ENCODE measurements at places on chromosomes 7 and 10.

DNA sequence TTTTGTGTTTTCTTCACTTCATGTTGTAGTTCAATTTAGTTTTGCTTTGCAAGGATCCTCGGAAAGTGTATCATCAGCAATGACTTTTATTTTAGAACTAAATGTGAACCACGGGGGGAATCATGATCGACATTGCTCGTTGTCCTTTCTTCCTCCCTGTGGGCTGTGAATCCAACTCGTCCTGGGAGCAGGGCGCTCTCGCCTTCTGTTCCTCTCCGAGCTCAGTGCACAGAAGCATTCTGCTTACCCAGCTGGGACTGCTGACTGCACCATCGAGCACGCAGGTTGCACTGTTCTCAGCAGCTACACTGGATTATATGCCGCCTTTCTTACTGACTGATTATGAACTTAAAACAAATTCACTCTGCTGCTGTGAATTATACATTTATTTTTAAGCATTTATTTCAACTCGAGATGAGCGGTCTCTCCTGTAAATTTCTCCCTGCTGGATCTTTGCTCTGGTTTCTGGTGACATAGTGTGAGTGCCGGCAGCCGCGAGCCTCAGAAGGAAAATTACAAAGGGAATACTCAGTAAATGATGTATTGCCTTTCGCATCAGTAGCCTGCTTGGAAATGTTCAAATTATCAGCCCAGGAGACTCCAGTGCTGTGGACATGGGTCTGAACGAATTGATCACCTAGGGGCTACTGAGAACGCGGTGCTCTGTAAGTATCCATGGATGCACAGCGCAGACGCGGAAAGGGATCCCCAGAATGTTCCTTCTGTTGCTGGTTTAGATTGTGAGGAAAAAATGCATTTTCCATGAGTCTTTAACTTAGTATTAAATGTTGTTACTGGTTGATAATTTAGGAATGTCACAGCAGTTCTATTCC is 92.6 kb downstream of the PTPRE start:
- no peak for DNase-seq

- no peak for DNase-seq
Measured at GRCh38 chr10:9018195-9019173, 964.0 kb downstream of the GATA3 start.

- no peak for DNase-seq
Measured at GRCh38 chr10:76550806-76551205, 1086.8 kb downstream of the KCNMA1 start.

GRCh38 chr10:34420795-34421194 is 394.3 kb downstream of the PARD3 start:
- no peak for DNase-seq

GRCh38 chr10:20380401-20380800 is 516.7 kb downstream of the NEBL start:
- no peak for DNase-seq
